ENCODE measurements at places on chromosomes 5 and 9. TPM values are rescaled to one million over a fixed set of nuclear protein-coding genes. Genes with fewer than 3 reads are reported as not detected.

JAKMIP2 gene
- 14.1 TPM for total RNA-seq

INSL6 gene
- not detected for total RNA-seq

APBA1 gene
- 1.5 TPM for total RNA-seq

MYMK gene
- total RNA-seq = not detected
